ENCODE measurements at places on chromosomes 12 and 14. TPM values are rescaled to one million over a fixed set of nuclear protein-coding genes. Genes with fewer than 3 reads are reported as not detected.

DNA sequence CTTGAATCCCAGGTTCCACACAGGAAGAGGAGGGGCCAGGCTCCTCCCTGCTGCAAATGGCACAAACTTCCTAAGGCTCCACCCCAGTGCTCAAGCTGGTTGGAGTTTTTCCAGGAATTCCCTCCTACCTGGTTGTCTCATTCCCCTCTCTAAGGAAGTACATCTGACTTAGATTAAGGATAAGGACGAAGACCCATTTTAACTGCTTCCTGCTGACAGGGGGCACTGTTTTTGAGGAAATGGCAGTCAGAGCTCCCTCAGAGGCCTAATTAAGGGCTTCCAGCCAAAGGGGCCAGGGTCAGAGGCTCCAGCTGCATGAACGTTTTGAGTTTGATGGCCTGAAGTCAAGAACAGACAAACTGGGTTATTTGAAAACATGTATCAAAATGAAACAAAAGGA lies 1084.7 kb downstream of the SLC6A15 start:
- DNase-seq: peak; percentile 25

DNA sequence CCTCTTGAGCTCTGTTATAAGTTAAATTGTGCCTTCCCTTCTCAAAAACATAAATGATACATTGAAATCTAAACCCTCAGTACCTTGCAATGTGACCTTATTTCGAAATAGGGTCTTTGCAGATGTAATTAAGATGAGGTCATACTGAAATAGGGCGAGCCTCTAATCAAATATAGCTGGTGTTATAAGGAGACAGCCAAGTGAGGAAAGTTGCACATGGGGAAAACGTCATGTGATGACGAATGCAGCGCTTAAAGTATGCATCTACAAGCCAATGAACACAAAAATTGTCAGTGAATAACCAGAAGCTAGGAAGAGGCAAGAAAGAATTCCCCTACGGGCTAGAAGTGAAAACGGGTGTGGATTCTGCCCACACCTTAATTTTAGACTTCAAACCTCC lies 305.2 kb upstream of the FOXG1 start:
- no peak for DNase-seq

DNA sequence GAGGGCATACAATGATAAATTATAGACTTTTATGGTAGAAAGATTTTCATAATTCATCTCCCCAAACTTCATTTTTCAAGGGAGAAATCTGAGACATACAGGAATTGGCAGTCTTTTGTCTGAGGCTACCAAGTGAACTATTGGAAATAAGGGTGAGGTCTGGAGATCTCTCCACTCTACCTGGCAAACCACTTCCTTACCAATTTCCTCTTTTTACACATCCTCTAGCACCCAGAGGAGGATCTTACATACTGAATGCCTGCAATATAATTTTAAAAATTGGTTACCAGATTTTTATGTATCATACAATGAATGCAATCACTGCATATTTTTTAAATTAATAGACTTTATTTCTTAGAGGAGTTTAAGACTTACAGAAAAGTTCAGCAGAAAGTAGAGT lies 6.6 kb downstream of the PDE6H start:
- DNase-seq: no peak

- DNase-seq: no peak
Observed at GRCh38 chr14:38291681-38292467, 36.0 kb upstream of the CLEC14A start.

DNA sequence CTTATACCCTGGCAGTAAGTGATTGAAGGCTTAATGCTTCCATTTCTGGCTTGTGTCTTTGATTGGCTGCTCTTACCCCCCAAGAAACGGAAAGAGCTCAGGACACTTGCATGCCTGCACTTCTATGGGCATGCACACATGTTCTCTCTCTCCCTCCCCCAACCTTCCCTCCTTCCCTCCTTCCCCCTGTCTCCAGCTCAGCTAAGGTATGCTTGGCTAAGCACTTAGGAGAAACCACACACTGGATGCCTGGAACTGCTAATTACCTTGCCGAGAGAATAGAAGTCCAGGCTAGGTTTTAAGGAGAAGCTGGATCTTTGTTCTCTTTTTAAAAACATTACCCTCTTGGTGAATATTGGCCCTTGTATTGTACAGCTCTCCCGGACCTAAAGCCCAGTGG lies 1072.8 kb upstream of the TMEM132C start:
- DNase-seq: no peak

GRCh38 chr12:12091977-12092663 lies 21.4 kb downstream of the BCL2L14 start:
- DNase-seq: no peak

Gene SIVA1
- 71.4 TPM for polyA plus RNA-seq

Data from right lung (tissue), 10 donors.